ENCODE measurements at places on chromosomes 1 and 21.

DNA sequence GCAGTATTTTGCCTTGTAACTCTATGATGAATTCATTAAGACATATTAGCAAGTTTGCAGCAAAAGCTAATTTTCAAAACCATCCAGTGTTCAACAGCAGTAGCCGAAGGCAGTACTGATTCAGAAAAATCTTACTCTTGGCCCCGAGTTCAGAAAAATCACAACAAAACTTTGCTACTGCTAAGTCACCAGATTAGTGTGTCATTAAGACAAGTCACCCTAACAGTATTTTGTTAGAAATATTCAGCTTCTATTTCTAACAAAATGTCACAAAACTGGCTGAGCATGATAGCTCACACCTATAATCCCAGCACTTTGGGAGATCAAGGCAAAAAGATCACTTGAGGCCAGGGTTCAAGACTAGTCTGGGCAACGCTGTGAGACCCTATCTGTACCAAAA is 8.2 kb downstream of the GTF2B start:
- H3K27me3 ChIP-seq, result no peaks in the 10 kb centered on the region
- no peak overlapping the region for H3K4me3 ChIP-seq
- no peak for DNase-seq
- H3K4me1 ChIP-seq, result peaks cover 28% of the 10 kb centered on the region

GRCh38 chr1:145955436-145955835 is 2.4 kb downstream of the LIX1L start:
- no peak for DNase-seq
- H3K27me3 ChIP-seq, result no peaks in the 10 kb centered on the region
- H3K27ac ChIP-seq, result no peak overlapping the region
- H3K4me3 ChIP-seq, result peak overlapping the region; percentile 90
- peaks cover 55% of the 10 kb centered on the region for H3K4me1 ChIP-seq
- H3K36me3 ChIP-seq, result peaks cover 5% of the 10 kb centered on the region

GRCh38 chr1:209157546-209158249 is 425.8 kb upstream of the CAMK1G start:
- DNase-seq, result no peak
- H3K4me1 ChIP-seq, result no peaks in the 10 kb centered on the region
- no peak overlapping the region for H3K27ac ChIP-seq
- H3K27me3 ChIP-seq, result no peaks in the 10 kb centered on the region
- no peak overlapping the region for H3K4me3 ChIP-seq
- H3K36me3 ChIP-seq, result no peaks in the 10 kb centered on the region

DNA sequence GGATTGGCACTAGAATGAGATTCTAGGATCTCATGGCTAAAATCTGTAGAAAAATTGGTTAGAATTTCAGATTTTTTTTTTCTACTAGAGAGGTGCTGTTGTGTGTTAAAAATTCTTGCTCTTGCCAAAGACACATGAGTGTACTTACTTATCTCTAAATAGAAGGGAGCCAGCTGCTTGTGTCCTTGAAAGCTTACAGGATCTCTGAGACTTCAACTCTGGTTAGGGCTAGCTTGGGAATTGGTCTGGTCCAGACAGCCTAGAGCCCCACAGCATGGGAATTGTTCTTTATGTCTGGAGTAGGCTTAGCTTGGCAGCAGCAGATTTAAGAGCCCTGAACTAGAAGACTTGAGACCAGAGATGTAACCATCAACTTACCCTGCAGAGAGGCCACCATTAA is 37.3 kb downstream of the MACO1 start:
- DNase-seq, result no peak
- H3K4me3 ChIP-seq, result no peak overlapping the region
- peak overlapping the region; percentile 21 for H3K27ac ChIP-seq
- H3K4me1 ChIP-seq, result peaks cover 20% of the 10 kb centered on the region
- H3K36me3 ChIP-seq, result no peaks in the 10 kb centered on the region
- H3K27me3 ChIP-seq, result no peaks in the 10 kb centered on the region

GRCh38 chr1:24244519-24245268 is 57.6 kb upstream of the IFNLR1 start:
- H3K36me3 ChIP-seq, result no peaks in the 10 kb centered on the region
- peaks cover 5% of the 10 kb centered on the region for H3K27me3 ChIP-seq
- H3K4me1 ChIP-seq, result no peaks in the 10 kb centered on the region
- DNase-seq, result no peak
- H3K4me3 ChIP-seq, result no peak overlapping the region
- no peak overlapping the region for H3K27ac ChIP-seq

DNA sequence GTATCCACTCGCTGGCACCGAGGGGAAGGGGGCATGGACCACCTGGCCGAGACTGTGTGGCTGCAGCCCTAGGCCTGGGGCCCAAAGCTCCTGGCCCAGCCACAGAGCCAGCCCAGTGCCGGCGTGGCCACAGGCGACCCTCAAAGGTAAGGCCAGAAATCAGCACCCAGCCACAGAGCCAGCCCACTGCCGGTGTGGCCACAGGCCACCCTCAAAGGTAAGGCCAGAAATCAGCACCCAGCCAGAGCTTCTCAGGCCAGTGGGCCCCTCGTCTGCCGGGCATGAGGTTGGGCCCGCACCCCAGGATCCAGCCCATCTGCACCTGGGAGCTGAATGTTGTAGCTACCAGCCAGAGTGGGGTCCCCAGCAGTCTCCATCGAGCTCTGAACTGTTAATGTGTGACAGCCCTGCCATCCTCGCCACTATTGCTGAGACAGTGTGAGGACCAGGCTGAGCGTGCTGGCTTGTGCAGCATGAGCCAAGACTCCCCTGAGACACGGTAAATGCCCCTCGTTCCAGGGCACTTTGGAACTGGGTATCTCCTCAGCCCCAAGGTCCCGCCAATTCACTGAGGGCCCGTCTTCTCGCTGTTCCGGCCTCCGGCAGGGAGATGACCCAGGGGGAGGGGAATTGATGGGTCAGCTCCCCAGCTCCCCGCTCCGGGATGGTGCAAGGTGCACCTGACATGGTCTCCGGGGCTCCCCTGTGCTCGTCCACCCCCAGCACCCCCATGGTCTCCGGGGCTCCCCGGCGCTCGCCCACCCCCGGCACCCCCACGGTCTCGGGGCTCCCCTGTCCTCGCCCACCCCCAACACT is 4.7 kb upstream of the FTCD start:
- no peak overlapping the region for H3K4me3 ChIP-seq
- H3K4me1 ChIP-seq, result no peaks in the 10 kb centered on the region
- peak; percentile 58 for DNase-seq
- H3K27me3 ChIP-seq, result peaks cover 7% of the 10 kb centered on the region
- no peaks in the 10 kb centered on the region for H3K36me3 ChIP-seq

GRCh38 chr1:154241703-154242351 is 21.1 kb downstream of the UBAP2L start:
- no peaks in the 10 kb centered on the region for H3K27me3 ChIP-seq
- no peak for DNase-seq
- no peak overlapping the region for H3K27ac ChIP-seq
- H3K36me3 ChIP-seq, result peaks cover 51% of the 10 kb centered on the region
- no peak overlapping the region for H3K4me3 ChIP-seq

GRCh38 chr1:168261390-168261789 is 19.3 kb upstream of the TBX19 start:
- no peak for DNase-seq
- H3K27me3 ChIP-seq, result no peaks in the 10 kb centered on the region
- H3K27ac ChIP-seq, result peak overlapping the region; percentile 17

GRCh38 chr1:55329808-55330432 is 114.8 kb upstream of the USP24 start:
- H3K27ac ChIP-seq, result no peak overlapping the region
- no peak for DNase-seq
- H3K27me3 ChIP-seq, result peaks cover 18% of the 10 kb centered on the region
- no peaks in the 10 kb centered on the region for H3K36me3 ChIP-seq
- H3K4me3 ChIP-seq, result no peak overlapping the region

DNA sequence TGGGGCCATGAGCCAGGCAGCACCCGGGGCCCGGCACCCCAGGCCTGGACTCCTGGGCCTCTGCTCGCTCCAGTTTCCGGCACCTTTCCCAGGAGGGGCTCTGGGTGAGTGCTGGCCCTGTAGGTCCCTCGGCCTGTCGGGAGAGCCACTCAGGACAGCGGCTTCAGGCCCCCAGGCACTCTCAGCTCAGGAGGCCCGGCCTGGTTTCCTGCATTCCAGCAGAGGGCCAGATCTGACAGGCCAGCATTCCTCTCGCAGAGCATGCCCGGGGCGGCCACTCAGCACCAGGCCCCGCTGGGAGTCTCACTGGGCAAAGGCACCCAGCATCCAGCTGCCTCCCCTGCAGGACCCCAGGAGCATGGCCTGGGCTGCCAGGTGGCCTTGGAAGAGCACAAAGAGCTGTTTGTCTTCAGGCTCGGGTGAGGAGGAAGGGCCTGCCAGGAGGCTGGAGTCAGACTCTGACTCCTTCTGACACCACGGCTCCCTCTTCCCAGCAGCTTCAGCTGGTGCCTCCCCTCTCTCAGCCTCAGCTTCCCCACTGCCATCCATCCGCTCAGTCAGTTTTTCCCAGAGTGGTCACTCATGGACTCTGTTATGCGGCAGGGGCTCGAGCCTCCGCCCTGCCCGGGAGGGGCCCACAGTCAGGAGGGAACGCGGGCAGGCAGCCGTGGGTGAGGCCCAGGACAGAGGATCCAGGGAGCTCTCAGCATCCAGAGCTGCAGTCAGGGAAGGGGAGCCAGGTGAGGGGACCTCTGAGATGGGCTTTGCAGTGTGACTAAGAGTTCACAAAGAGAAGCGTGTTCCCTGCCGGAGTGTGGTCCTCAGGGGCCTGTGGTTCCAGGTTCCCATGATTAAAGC is 51.7 kb downstream of the WNT9A start:
- no peak for DNase-seq
- no peaks in the 10 kb centered on the region for H3K36me3 ChIP-seq
- no peaks in the 10 kb centered on the region for H3K27me3 ChIP-seq
- H3K4me1 ChIP-seq, result peaks cover 12% of the 10 kb centered on the region
